D721Med (cell line): ENCODE measurements at places on chromosomes 3 and 15.

- no peak for DNase-seq
Measured at GRCh38 chr3:57758686-57759085, 2.6 kb downstream of the SLMAP start.

GRCh38 chr3:196159952-196160804, 51.0 kb downstream of the ZDHHC19 start:
- DNase-seq, result no peak

GRCh38 chr3:14758297-14758696, 60.5 kb upstream of the FGD5 start:
- no peak for DNase-seq

DNA sequence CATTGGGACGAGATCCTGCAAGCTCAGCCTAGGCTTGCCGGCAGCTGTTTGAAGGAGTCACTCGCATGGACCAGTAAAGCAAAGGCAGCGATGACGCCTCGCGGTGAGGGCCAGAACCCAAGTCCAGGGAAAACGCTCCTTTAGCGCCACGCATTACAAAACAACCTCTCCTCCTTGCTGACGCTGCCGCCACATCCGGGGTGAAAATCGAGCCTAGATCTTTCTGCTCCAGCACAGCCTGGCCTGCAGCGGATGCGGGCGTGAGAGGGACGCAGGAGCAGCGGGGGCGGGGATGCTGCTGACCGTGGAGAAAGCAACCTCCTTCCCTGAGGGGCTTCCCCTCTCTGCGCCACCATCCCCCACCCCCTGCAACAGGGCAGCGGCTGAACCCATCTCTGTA, 46.7 kb downstream of the CASR start:
- DNase-seq, result no peak

DNA sequence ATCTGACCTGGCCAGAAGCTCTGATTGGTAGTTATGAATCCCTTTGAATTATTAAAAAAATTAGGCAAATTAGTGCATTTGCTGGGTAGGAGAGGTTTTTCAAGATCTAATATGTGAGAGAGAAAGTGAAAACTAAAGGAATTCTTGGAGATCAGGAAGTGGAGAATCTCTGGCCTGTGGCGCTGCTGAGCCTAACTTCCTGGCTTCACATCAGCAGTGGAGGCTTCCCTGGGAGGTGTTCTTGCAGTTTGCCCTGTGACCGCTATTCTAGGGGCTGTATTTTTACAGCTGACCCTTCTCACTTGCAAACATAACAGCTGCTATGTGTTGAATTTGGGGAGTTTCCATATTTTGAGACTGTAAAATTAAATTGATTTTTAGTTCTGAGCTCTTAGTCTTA, 166.4 kb downstream of the ATG7 start:
- no peak for DNase-seq

GRCh38 chr15:89211678-89212170, 9.7 kb downstream of the RLBP1 start:
- DNase-seq, result no peak

GRCh38 chr15:66882251-66883020, 180.4 kb downstream of the SMAD6 start:
- no peak for DNase-seq

DNA sequence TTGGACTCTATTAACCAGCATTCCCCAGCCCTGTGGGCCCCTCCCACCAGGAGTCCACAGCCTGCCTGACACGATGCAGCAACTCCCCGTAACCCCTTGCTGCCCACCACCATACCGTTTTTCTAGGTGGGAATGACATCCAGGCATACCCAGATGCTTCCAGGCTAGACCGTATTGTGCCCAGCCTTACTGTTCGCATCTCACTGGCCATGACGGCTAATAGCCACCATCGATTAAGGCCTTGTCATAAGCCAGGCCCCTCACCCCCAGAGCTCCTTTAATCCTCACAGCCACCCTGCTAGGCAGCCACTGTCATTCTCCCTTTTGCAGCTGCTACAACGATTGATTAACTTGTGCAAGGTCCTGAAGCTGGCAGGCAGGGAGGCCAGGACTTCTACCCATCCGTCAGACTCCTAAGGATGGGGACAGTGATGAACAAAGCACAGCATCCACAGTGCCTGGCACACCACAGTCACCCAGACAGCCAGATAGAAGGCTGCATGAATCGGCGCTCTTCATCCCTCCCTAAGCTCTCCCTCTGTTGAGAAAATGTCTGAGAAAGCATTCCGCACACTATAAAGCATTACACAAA, 60.0 kb upstream of the FLNB start:
- no peak for DNase-seq

- no peak for DNase-seq
Measured at GRCh38 chr3:123788710-123789109, 95.4 kb downstream of the MYLK start.

GRCh38 chr3:60246361-60246760, 1004.9 kb downstream of the FHIT start:
- DNase-seq, result no peak

DNA sequence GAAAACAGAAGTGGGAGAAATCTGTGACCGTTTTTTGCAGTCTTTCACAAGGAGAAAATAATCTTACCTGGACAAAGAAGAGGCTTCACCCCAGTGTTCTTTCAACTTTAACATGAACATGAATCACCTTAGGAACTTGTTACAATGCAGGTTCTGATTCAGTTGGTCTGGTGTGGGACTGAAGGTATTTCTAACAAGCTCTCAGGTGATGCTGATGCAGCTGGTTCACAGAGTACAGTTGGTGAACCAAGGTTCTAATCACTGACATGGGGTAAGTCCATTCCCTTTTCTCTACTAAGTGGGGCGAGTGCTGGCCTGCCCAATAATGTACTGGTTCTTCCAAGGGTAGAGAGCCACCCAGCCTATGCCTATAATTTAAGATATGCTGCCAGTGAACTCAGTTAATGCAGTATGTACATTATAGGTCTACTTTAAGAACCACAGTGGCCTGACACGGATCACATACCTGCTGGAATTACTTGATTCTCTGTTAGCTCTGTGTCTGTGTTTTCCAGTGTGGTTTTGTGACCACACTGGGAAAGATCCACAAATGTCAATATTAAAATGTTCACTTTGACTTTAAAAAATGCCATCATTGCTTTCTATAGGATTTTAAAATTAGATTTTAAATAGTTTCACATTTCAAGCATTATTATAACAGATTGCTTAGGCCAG, 304.1 kb downstream of the ZNF621 start:
- DNase-seq, result no peak

DNA sequence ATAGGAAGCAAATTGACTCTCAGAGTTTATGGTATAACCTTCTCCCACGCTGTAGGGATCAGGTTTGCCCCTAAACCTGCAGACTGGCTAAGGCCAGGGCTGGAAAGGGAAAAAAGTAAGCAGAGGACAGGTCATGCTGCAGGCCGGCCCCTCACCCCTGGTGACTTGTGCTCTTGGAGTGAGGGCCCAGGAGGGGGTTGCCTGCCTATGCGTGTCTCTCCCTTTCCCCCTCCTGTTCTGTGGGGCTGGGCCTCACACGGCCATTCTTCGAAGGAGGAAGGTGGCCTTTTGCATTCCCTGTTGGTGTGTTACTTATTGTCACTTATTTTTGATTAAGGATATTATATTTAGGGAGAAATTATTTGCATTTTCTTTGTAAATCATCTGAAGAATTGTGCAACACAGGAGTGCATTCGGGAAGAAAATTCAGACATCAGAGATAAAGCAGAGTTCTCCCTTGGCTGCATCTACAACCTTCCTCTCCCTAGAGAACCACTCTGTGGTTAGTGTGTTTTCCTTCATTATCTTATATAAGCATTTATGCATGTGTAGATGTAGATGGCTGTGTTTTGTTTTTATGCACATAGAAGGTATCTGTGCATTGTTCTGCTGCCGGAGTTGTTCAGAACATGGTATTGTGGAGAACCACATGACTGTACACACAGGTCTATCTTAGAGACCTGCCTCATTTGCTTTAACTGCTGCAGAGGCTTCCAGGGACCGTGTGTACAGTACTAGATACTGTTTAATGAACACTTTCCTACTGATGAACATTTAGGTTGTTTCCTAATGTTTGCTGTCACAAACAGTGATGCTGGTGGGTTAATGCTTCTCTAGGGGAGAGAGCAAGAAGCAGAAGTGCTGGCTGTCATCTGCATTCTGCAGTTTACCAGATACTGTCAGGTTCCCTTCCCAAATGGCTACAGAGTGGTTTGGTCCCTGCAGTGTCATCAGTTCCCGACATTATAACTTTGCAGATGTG, 133.5 kb downstream of the APBA2 start:
- no peak for DNase-seq

DNA sequence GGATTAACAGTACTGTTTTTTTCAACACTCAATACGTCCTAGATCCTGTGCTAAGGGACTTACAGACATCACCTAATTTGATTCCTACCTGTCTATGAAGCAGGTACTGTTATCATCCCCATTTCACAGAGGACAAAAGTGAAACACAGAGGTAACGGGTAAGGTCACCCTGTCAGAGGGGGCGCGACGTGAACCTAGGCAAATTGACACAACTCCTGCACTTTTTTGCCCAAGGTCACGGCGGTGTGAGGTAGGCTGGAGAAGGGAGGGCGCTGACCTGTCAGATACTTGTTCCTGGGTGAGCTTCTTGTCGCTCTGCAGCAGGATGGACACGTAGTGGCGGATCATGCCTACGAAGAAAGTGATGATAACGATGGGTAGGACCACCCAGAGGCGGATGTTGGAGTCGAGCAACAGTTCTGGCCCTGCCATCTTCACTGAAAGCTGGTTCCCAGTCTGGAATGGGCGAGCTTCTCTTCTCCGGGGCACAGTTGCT, 363 bp downstream of the EMC3 start:
- no peak for DNase-seq

GRCh38 chr3:152280539-152280938, 11.8 kb downstream of the MBNL1 start:
- no peak for DNase-seq

GRCh38 chr3:89098964-89099585, 8.3 kb upstream of the EPHA3 start:
- DNase-seq, result no peak
